K562 (cell line): ENCODE measurements at places on chromosomes 7 and 10. TPM values are rescaled to one million over a fixed set of nuclear protein-coding genes. Genes with fewer than 3 reads are reported as not detected.
A peak's percentile ranks its signal among the peaks of the same experiment; 100 is the strongest.

TEX47 gene
- total RNA-seq: not detected in 2 replicates

GRCh38 chr7:155009570-155010157 lies 6.7 kb upstream of the PAXIP1 start:
- DNase-seq: peak; percentile 53

PDE1C gene
- total RNA-seq: not detected in 2 replicates

DNA sequence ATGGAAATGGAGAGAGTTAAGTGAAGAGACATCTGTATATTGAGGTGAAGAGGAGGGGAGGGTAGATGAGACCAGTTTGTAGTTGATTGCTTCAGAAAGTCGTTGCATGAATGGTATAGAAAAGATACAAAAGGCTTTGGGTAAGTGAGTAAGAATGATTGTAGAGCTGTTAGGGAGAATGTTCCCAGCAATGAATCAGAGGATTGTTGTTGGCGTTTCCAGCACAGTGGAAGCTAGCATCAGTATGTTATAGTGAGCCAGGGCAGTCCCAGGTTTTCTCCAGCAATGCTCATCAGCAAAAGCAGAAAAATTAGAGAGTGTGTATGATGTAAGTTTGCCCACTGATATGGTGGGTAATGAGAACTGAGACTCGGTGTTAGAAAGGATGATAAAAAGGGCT lies 15.4 kb upstream of the CDK6 start:
- DNase-seq: no peak

- DNase-seq: peak; percentile 71
These were observed 44.6 kb downstream of the TAX1BP1 start for GRCh38 chr7:27784399-27785053.

- peak; percentile 40 for DNase-seq
These were observed 21.8 kb upstream of the AMZ1 start for GRCh38 chr7:2666155-2666554.

GRCh38 chr10:76337641-76338040 lies 906.2 kb downstream of the LRMDA start:
- DNase-seq: no peak

- DNase-seq: no peak
These were observed 306.4 kb upstream of the CACNA2D1 start for GRCh38 chr7:82750007-82750406.

DNA sequence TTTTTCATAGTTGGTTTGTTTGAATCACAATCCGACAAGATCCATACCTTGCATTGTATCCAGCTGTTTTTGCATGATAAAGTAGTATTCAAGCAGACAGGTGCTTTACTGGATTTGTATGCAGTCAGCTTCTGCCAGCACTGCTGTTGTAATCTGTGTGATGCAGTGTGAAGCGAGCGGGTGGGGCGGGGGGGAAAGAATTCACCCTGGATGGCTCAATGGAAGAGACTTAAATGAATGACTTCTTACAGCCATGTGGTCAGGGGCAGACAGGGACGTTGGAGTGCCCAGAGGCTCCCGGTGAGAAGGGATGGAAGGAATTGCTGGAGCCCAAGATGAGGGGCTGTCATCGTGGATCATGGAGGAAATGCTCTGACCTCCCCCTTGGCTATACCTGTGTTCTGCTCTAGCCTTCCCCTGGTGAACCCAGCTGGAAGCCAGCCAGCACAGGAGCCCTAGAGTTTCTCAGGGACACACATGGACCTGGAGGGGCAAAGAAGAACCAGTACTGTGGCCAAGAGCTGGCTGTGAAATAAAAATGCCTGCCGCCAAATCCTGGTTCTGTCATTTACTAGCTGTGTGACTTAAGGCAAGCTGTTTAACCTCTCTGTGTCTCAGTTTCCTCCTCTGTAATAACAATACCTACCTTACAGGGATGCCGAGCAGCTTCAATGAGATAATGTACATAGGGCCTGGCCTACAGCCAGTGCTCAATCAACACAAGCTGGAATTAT lies 14.1 kb downstream of the NFE2L3 start:
- no peak for DNase-seq

SPDYE1 gene
- total RNA-seq: not detected in 2 replicates

GRCh38 chr7:100065452-100066186 lies 15.9 kb downstream of the ZNF3 start:
- peak; percentile 62 for DNase-seq

GRCh38 chr10:106708506-106708905 lies 456.0 kb downstream of the SORCS1 start:
- DNase-seq: no peak

SVIL gene
- 0.07 and 0.27 TPM in 2 replicates for total RNA-seq

SAP25 gene
- total RNA-seq: 3.2 and 5.3 TPM in 2 replicates

- DNase-seq: no peak
These were observed 6.6 kb upstream of the STX1A start for GRCh38 chr7:73726083-73726466.
